ENCODE measurements at places on chromosomes 4 and X.
A peak's percentile ranks its signal among the peaks of the same experiment; 100 is the strongest.

DNA sequence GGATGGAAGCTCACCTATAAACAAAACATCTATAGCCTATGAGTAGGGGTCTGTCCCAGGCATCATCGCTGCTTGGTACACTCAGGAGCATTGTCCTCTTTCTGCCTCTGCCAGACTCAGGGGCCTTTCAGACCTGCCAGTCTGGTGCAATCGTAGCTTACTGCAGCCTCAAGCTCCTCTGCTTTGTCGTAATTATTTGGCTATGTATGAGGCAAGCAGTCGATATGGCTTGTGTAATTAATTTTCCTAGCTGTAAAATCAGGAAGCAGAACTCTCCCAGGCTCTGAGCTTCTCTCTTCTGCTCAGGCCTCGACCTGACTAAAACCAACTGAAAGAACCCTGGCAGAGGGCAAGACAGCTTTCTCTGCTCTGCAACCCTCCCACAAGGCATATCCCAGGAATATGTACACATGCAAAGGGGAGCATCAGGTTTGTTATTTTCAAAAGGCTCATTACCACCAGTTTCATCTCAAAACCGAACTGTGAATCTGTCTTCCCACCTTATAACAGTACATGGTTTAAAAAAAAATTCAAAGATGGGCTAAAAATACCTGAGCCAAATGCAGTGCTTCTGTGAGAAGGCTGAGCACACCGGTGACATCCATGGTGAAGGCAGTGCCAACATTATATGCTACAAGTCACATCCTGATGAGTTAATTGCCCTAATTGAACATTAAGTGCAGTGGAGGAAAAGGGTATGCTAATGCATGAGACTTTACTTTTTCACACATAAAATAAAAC, 309.2 kb upstream of the EMCN start:
- DNase-seq = no peak

GRCh38 chr4:155544547-155544946, 122.1 kb upstream of the GUCY1A1 start:
- no peak for DNase-seq

GRCh38 chrX:42886519-42886918, 108.6 kb upstream of the PPP1R2C start:
- DNase-seq = no peak

GRCh38 chr4:138510053-138510452, 267.9 kb upstream of the SLC7A11 start:
- no peak for DNase-seq

DNA sequence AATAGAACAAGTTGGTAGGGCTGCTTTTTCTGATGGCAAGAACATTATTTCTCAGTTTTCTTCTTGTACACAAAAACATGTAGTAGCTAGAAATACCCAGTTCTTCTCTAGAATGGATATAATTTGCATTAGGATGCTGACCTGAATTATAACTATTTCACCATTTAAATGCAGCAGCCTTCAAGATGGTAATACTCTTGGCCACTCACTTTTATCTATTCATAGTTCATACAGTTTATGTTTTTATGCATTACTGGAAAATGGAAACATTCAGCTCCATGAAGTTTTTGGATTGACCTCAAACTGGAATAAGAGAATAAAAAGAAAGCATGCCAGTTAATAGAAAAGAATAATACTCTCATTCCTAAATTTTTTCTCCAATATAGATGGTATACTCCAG, 487.4 kb downstream of the PABPC4L start:
- DNase-seq = no peak

DNA sequence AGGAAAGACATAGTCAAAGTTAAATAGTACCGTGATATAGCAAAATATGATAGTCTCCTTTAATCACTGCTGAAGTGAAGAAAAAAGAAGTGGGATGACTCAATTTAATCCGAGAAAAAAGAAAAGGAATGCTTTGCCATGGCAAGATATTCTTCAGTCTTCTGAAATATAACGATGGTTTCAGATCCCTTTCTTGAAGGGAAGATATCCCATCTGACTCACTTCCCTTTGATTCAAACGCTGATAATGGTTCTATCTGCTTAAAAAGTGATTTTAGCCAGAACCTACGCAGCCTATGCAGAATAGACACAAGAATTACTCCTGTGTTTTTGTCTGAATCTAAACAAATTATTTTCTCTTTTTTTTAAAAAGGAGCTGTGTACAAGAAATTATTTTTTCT, 68.1 kb upstream of the FTHL17 start:
- DNase-seq = no peak

- DNase-seq = no peak
Observed at GRCh38 chrX:134908356-134908755, 82.4 kb upstream of the SMIM10 start.

- no peak for DNase-seq
Observed at GRCh38 chr4:52836678-52837077, 25.4 kb upstream of the RASL11B start.

- no peak for DNase-seq
Observed at GRCh38 chr4:181690498-181690897, 552.7 kb upstream of the TENM3 start.

DNA sequence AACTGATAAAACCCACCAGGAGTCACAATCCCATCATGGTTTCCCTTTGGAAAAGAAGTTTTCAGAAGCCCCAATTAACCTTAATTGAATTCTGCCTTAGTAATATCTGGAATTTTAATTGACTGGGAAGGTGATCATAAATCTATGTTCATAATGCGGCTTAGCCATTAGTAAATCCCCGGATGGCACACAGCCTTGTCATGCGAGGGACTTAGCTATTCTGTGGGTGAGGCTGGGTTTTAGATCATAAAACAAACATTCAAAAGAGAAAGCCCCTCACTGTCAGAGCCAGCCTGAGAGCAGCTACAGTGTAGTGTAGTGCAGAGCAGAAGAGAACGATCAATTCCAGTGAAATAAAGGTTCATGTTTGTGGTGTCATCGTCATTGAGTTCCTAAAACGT, 124.0 kb upstream of the NOCT start:
- DNase-seq = no peak

DNA sequence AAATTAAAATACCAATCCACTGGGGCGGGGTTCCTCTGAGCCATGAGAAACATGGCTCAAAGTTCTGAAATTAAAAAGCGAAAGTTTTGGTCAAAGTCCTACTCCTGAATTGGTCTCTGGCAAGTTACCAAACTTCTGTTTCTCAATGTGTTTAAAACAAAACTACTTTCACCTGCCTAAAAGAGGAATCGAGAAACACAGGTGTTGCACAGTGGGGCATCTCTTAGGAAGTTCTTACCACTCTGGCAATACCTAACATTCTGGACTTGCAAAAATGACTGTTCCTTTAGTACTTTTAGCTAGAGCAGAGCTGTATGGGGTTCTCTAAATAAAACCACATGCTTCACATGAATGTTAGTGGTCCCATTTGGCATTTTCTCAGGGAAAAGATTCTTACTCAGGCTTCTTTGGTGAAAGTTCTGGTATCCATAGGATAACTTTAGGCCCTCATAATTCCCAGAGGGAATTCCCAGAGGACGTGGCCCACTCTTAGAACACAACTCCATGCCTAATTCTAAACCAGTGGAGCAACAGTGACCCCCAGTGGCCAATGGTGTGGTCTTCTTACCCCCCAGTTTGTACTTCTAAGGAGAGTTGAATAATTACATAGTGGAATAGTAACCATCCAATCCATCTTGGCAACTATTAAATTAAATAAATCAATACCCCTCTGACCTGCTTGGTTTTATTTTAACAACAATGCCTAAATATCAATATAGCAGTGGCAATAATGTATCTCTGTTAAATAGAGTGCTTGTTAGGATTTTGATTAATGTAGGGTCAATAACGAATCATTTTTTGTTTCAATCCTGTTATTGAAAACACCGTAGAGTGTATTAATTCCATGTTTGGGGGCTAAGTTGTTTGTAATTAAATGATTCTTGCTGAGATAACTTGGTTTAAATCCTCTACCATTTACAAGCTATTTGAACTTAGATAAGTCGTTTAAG, 21.9 kb downstream of the BMP3 start:
- peak; percentile 66 for DNase-seq

DNA sequence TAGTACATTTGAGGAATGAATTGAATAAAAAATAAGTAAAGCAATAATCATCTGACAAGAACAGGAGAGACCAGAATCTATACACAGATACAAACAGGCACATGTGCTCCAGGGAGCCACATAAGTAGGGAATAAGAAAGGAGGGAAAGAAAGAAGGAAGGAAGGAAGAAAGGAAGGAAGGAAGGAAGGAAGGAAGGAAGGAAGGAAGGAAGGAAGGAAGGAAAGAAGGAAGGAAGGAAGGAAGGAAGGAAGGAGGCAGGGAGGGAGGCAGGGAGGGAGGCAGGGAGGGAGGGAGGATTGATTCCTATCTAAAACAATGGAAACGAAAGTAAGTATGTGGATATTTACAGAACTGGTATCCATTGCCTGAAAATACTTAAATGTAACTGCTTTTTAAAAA, 475.8 kb downstream of the NLGN4X start:
- DNase-seq = no peak

- DNase-seq = no peak
Observed at GRCh38 chr4:129446074-129446473, 350.1 kb downstream of the C4orf33 start.

DNA sequence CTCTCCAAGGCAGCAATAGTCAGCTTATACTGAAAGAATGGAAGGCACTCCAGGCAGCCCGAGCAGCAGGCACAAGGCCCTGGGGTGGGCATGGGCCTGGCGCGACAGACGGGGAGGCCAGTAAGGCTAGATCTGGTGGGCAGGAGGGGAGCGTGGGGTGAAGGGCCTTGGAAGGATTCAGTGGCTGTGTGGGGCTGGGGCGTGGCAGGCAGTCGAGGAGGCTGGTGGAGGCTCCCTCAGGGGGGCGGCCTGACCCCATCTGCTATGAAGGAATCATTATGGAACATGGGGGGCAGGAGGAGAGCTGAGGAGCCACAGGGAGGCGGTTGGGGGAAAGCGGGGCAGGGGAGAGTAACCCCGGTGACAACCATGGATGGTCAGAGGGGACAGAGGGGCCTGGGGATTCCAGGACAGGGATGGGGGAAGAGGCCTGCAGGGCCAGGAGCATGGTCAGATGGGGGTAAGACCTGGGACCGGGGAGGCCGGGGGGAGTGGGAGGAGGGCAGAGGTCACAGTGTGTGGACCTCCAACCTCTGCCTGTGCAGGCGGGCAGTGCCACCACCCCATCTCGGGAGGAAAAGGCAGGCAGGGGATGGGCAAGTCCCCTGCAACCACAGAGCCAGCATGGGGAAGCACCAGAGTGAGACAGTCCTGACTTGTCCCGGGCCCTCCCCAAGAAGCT, 70.3 kb downstream of the ACOX3 start:
- DNase-seq = no peak

GRCh38 chr4:65538571-65538970, 131.7 kb downstream of the EPHA5 start:
- no peak for DNase-seq

DNA sequence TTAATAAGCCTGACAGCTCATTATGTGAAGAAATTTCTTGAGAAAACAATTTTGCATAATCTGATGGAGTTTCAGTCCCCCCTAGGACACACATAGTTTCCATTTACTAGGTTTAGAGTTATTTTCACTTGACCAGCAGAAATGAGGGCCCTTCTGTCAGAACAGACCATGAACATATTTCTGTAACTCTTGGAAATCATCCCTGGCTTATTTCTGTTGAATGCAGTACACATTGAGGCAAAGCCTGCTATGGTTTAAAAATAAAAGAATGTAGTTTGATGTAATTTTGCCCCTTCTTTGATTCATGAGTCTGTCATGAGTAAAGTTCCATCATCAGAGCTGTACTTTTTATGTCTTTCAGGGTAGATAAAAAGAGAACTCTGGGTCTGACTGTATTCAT, 104.6 kb upstream of the ETNPPL start:
- no peak for DNase-seq

DNA sequence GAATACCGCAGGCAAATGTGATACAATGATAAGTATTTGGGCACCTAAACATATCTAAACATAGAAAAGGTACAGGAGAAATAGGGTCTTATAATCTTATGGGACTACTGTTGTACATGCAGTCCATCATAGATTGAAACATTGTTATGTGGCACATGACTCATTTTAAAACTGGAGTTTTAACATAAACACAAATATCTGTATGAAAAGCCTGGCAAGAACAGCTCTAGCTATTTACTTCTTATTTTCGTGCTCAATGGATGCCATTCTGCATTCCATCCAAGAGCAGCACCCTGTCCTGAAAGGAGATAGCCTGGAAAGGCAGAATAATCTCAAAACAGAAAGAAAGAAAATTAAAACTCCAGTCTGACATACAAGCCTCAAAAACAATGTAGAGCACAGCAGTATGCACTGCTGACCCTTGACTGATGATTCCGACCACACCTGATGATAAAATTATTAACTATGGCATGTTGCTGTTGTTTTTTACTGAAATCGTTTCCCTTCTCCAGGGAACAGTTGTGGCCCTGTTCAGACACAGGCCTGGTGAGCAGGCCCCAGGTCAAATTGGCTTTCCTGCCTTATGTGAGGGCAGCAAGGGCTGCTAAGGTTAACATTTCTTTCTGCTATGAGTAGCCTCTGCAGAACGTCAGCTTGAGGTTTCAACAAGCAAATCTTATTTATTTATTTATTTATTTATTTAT, 152.7 kb downstream of the APBB2 start:
- no peak for DNase-seq

DNA sequence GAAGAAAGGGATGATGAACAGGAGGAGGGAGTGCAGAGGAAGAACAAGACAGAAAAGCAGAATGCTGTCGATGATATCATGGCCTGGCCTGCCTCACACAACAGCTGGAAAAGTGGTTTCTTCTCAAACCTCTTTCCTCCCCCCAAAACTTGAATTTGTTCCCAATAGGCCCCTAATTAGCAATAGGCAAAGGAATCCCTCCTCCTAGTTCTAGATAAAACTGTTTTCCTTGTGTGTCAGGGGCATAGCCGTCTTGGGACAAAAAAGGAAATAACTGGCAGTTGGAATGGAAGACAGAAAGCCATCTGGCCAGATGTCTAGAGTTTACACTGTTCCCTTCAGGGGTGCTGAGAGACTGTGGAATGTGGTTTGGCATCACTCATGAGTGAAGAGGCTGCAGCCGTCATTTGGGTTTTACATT, 177.8 kb upstream of the C1QTNF7 start:
- no peak for DNase-seq

- DNase-seq = no peak
Observed at GRCh38 chrX:121161501-121161933, 114.1 kb downstream of the GLUD2 start.

GRCh38 chr4:110815950-110816349, 193.1 kb upstream of the PITX2 start:
- no peak for DNase-seq

All from astrocyte of the cerebellum (primary cell).